ENCODE measurements at places on chromosomes 6 and 20.

DNA sequence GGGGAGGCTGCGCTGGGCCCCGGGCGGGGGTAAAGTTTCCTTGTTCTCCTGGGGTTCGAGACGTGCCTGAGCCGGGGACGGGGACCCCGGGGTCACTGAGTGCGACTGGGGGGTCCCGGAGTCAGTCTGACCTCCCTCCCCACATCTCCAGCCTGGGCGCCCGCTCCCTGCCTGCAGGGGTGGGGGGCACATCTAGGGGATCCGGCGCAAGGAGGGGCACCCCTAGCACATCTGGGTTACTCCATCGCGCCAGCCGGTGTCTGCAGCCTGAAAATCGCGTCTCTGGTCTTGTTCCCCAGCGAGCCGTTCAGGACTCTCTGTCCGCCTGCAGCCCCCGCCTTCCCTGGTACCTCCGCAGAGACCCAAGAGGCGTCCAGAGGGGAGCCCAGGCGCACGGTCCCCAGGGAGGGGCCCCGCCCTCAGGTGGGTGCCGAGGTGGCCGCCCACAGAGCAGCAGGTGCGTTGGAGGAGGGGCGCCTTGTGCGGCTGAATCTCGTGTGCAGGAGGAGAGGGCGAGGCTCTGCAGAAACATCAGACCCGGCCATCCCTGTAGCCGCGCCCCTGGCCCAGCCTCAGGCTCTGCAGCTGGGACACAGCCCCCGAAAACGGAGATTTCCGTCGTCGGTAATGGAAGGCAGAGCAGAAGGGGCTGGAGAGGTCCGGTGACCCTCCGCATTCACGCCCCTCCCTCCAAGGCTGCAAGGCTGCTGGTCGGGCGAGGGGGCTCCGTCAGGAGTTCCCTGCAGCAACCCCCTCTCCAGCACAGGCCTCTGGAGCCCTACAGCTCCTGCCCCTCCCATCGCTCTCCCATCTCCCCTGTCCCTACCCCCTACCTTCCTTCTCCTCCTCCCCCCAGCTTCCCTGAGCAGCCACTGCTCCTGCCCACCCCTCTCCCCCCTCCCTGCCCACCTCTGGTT lies 628 bp upstream of the CHRNA4 start:
- no peak for DNase-seq

GRCh38 chr20:59004763-59005522 lies 2.1 kb downstream of the CTSZ start:
- no peak for DNase-seq

GRCh38 chr6:19988555-19988954 lies 151.4 kb downstream of the ID4 start:
- peak; percentile 19 for DNase-seq

GRCh38 chr6:116210750-116211425 lies 43.0 kb downstream of the TSPYL4 start:
- DNase-seq, result no peak

- DNase-seq, result peak; percentile 30
Measured at GRCh38 chr6:110331816-110332215, 26.3 kb downstream of the METTL24 start.

- DNase-seq, result no peak
Measured at GRCh38 chr6:125264476-125264875, 37.3 kb downstream of the HDDC2 start.
